ENCODE measurements at places on chromosomes 1 and 21.

- peak; percentile 20 for DNase-seq
Measured at GRCh38 chr1:32828341-32828740, 10.9 kb downstream of the S100PBP start.

GRCh38 chr1:155960081-155960745 is 18.1 kb downstream of the ARHGEF2 start:
- DNase-seq, result no peak

- no peak for DNase-seq
Measured at GRCh38 chr1:228140724-228141225, 696 bp downstream of the GUK1 start.

GRCh38 chr1:8456308-8456912 is 138.5 kb downstream of the SLC45A1 start:
- DNase-seq, result peak; percentile 83

GRCh38 chr1:39927538-39927937 is 25.8 kb upstream of the MYCL start:
- DNase-seq, result peak; percentile 6

DNA sequence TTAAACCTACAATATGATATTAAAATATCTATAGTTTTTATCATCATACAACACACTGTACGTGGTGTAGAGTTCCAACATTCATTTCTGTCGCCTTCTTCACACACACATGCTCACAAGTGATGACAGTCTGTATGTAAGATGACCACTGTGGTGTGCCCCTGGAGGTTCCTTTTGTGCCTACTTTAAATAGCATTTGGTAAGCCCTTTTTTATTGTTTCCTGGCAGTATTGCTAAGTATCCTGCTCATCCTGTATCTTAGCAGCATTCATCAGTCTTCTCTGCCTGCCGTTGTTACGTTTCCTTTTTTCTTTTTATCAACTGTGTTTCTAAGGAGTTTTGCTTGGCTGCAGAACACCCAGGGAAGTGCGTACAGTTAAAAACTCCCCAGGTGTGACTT is 231.4 kb downstream of the CHRM3 start:
- DNase-seq, result no peak

DNA sequence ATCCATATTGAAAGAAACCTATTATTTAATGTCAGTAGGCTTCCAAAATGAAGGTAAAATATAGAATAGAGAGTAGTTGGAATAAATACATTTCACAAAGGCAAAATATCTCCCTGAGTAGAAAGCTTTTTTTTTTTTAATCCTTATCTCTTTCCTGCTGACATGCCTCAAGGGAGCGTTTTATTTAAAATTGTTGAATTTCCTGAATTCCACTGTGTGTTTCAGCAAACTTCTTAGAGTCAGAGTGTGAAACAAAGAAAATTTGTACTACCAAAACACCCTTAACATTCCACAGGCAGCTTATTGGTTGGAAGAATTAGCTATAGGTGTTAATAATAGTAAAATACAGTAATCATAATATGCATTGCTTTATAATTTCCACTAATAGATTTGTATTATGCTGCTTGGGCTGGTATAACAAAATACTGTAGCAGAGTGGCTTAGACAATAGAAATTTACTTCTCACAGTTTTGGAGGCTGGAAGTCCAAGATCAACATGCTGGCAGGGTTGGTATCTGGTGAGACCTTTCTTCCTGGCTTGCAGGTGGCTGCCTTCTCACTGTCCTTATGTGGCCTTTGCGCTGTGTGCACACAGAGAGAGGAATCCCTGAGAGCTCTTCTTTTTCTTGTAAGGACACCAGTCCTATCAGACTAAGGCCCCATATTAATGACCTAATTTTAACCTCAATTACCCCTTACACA is 468.4 kb upstream of the C1orf87 start:
- DNase-seq, result no peak

- DNase-seq, result peak; percentile 50
Measured at GRCh38 chr1:105608713-105609112, 1447.8 kb upstream of the PRMT6 start.

DNA sequence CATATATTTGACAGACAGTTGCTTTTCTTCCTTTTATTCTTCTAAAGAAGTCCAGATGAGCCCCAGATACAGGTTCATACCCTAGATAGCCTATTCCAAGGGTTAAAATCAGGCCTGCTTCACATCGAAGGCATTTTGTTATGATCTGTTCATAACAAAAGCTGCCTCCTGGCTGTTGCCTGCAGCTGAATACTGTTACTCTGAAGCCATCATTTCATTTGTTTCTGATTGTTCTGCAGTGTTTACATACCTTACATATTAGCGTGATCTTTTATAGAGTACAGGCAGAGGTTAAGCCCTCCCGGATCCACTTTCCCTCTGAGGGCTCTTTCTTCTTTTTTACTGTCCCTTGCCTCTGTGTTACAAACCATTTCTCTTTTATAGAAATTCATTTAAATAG is 219.0 kb upstream of the HOOK1 start:
- peak; percentile 85 for DNase-seq

DNA sequence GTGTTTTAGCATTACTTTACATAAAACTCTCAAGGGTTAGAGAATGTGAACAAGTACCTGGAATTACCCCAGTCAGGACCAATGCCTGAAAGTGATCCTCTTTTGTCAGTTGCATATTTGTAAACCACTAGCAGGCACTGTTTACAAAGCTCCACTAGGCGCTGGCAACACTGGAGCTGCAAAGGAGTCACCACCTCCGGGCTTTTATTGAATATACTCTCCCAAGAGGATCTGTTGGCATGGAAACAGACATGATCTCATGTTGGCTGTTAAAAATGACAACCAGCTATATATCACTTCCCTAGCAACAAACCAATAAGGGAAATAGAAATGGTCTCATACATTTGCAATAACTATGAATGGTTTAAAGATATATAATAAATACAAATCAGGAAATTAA is 116.0 kb downstream of the TTLL7 start:
- peak; percentile 36 for DNase-seq

DNA sequence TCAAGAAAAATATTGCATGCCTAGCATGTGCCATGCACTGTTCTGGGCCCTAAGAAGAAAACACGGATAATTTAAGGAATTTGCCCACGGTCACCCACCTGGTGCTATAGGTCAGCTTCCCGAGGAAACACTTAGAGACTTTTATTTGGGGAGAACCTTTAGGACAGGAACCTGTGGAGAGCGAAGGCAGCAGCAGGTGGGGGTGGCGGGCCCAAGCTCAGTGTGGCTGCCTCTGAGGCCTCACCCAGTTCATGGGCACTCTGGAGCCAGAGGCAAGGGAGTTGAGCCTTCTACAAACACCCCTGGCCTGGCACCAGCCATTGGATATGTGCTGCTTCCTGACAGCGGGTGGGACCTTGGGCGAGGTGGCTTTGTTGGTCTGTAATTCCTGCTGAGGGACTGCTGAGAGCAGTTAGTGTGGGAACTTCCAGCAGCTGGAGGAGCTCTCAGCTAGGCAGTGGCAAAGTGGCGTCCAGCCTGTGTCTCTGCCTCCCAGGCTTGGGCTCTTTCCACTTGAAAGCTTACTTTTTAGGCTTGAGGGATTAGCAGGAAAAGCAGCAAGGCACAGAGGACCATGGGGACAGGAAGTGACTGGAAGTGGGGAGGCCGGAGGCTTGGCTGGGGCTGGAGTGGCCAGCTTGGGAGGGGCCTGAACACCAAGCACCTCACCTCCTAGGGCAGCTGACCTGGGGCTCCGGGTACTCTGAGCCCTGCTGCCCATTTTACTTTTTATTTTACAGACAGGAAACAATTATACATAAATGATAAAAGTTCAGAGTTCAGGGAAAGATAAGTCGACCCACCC is 19.1 kb downstream of the MRPL37 start:
- DNase-seq, result peak; percentile 12

- DNase-seq, result no peak
Measured at GRCh38 chr1:21537511-21537931, 28.3 kb downstream of the ALPL start.

DNA sequence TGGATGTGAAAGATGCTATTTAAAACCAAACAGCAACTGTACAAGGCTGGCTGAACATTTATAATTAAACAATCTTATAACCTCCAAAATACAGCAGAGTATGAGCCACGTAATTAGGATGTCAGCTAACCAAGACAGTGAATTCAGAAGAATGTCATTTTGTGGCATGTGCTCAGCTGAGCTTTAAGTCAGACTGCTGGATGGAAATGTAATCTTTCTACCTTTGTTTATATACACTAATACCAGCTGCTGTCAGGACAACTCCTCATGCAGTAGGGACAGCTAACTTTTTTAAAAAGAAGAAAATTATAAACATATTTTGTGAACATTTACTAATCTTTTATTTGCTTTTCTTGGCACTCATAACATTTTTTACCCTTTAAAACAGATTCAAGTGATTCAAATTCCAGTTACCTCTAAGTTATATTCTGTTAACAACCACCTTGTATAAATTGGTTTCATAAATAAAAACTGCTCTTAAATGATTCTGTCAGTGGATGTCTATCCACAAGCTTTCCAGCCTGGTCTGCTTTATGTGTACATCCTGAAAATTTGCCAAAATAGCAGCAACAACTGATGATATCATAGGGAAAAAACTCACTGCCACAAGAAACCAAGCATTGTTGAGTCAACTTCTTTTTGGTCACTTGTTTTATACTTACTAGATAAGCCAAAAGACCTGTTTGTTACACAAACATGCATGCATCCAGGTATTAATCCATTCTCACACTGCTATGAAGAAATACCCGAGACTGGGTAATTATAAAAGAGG is 36.1 kb downstream of the DPH5 start:
- peak; percentile 88 for DNase-seq

GRCh38 chr1:116764466-116764898 is 10.3 kb downstream of the CD2 start:
- no peak for DNase-seq

DNA sequence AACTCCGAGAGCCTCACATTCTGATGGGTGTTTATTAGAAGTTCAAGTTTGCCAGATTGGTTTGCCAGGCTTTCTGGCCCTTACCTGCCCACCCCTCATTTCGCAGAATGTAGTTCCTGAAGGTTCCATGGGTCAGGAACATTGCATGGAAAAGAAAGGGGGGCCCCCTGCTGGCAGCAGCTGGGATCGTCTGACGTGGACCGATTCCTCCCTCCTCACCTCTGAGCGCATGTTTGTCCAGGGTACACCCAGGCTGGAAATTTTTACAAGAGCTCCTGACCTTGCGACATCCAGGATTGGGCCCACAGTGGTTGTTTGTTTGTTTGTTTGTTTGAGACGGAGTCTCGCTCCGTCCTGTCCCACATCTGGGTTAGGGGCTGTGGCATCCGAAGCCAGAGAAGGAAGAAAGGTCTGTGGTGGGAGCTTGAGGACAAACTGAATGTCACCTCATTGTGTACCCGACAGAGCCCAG is 126.0 kb upstream of the TMEM51 start:
- peak; percentile 74 for DNase-seq

DNA sequence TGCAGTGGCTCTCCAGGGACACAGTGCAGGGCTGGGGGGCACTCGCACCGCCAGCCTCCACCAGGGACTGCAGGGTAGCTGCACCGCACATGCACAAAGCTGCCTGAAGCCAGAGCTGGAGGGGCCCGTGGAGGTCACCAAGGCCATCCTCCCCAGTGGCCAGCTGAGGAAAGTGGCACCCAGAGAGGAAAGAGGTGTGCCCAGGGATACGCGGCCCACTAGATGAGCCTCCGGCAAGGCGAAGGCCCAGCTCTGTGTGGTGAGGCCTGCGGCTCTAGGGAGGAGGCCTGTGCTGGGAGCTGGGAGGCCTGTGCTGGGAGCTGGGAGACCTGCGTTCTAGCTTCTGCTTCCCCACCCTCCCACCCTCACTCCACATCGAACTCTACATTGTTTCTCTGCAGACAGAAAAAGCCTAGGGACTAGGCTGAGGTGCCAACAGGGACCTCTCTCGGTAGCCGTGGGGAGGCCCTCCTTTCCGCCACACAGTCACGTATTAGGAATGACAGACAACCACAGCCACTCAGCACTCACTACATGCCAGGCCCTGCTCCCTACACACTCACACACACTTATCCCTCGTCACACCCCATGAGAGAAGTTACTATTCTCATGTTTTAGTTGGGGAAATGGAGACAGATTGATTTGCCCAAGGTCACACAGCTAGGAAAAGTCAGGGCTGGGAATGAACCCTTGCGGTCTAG is 921 bp upstream of the ASCL5 start:
- peak; percentile 48 for DNase-seq

GRCh38 chr1:214002060-214002459 is 14.3 kb downstream of the PROX1 start:
- DNase-seq, result no peak

DNA sequence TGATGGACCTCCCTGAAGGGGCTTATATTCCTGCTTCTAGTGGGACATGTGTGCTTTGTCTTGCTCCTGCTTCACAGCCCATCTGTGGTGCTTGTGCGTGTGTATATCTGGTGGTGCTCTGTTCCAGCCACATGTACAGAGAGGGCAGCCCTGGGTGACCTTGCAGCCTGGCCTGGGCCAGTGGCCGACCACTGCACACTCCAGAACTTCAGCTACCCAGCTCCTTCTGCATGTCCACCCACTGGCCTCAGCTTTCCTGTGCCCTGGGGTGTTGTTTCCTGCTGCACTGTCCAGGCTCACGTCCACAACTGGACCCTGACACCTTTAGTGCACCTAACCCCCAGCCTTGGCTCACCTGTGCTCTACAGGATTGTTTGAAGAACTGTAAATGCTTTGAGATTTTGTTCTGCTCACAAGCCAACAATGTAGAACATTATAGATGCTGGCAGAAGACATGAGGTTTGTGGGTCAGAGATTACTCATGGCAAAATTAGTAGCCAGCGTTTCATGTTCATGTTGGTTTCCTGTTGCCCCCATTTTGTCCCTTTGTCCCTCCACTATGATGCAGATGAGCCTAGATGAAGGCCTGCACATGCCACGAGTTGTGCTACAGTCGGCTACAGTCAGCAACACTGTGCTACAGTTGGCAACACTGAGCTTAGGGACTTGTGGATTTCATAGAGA is 5.3 kb upstream of the S100B start:
- no peak for DNase-seq

DNA sequence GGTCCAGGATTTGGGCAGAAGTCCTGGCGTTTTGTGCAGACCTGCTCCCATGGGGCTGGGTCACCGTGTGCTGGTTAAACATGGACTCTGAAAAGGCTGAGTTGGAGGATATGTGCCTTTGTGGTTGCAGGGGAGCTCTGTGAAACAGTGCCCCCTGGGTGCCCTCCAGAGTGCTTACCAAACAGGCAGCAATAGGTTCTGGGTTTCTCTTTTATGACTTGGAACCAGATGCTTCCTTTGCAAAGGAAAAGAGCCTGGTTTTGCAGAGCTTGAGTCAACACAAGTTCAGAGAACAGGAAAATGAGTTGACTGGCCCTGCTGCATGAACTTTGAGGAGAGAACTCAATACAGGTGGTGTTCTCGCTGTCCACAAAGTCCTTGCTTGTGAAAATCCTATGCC is 288.9 kb downstream of the TM2D1 start:
- no peak for DNase-seq

GRCh38 chr1:9659328-9659727 is 7.8 kb downstream of the PIK3CD start:
- peak; percentile 85 for DNase-seq

GRCh38 chr1:217495249-217495648 is 135.6 kb downstream of the GPATCH2 start:
- DNase-seq, result no peak

DNA sequence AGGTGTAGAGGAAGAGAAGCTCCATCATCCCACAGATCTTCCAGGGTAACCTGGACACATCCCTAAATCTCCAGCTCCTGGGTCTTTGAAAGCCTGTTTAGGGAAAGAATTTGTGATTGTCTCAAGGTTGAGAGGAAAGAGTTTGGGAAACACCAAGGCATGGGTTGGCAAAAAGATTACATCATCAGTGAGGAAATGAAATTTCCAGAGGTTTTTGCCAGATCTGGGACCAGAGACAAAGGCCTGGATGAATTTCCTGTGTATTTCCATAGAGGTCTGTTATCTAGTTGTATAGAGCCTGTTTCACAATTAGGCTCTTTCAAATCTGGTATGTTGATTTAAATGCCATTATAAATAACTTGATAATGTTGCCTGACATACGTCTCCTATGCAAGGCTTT is 82.3 kb downstream of the GPR89B start:
- no peak for DNase-seq

All from EH (cell line).